ENCODE measurements at places on chromosomes 2 and 18.

GRCh38 chr18:13183790-13184189, 34.8 kb upstream of the LDLRAD4 start:
- DNase-seq: no peak

DNA sequence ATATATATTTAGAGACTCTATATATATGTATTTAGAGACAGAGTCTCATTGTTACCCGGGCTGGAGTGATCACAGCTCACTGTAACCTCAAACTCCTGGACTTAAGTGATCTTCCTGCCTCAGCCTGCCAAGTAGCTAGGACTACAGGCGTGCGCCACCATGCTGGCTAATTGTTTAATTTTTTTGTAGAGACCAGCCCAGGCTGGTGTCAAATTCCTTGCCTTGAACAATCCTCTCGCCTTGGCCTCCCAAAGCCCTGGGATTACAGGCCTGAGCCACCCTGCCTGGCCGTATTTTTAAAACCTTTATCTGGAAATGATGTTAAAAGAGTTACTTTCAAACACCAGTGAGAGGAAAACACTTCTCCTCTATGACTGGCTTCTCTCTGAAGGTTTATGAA, 30.9 kb upstream of the PGAP1 start:
- DNase-seq: no peak

DNA sequence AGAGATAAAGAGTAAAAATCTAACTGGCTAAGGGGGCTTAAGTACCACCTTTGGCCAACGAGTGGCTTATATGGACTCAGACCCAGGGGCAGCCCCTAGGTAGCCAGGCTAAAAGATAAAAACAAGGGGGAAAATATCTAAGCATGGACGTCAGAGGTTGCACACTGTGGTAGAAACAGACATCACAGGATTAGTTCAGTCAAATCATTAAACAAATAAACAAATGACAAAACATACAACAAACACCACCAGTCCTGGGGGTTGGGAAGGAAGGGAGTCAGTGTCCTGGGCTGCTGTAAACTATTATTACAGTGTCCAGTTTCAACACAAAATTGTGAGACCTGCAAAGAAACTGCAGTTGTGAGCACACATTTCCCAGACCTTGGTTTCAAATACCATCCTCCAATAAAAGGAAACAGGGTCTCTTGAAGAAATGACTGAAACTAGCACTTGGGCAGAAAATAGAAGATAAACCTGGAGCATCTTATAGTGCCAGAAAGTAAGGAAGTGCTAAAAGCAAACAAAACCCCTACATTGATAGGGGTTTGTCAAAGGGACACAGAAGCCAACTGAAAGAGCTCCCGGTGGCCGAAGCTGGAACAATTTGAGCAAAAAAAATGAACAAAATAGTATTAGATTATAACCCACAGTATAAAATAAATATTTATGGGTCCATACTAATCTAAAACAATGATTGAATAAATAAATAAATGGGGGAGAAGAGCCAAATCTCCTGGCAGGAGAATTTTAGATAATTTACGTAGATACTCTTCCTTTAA, 154.8 kb upstream of the KLF7 start:
- DNase-seq: no peak

DNA sequence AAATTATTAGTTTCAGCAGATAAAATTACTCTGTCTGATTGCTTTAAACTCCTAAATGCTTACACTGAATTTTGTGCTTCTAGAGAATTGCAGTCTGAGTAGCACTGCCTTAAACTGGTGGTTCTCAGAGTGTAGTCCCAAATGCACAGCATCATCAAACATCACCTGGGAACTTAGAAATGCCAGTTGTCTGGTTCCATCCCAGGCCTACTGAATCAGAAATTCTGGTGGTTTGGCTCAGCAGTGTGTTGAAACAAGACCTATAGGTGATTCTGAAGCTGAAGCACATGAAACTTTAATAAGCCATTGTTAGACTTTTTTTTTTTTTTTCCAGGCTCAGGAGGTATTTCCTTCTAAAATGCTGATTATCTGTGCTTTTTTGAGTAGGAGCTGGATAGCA, 22.0 kb downstream of the EPC2 start:
- DNase-seq: no peak

GRCh38 chr2:54634564-54635511, 88.6 kb upstream of the EML6 start:
- no peak for DNase-seq

GRCh38 chr2:117704818-117705217, 109.7 kb upstream of the DDX18 start:
- DNase-seq: no peak

DNA sequence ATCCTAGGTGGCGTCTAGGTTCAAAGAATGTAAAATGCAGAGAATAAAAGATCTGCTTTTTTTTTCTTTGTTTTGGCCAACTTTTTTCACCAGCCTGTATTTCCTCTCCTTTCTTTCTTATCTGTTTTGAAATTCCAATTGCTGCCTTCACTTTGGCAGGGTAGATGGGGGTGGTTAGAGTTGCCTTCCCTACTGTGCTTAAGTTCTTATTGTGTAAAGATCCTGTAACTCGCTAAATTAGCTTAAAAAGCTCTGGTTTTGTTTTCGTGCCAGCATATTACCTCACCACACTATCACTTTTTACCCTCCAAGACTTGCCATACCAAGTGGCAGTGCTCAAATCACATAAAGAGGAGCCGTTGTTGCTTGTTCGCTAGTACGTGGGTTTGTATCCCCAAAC, 921.7 kb downstream of the DPP10 start:
- DNase-seq: no peak

GRCh38 chr2:210617732-210618330, 61.4 kb downstream of the CPS1 start:
- DNase-seq: no peak

GRCh38 chr2:191566344-191566743, 111.6 kb upstream of the NABP1 start:
- DNase-seq: peak; percentile 76

GRCh38 chr2:235642446-235643098, 148.7 kb downstream of the AGAP1 start:
- no peak for DNase-seq

DNA sequence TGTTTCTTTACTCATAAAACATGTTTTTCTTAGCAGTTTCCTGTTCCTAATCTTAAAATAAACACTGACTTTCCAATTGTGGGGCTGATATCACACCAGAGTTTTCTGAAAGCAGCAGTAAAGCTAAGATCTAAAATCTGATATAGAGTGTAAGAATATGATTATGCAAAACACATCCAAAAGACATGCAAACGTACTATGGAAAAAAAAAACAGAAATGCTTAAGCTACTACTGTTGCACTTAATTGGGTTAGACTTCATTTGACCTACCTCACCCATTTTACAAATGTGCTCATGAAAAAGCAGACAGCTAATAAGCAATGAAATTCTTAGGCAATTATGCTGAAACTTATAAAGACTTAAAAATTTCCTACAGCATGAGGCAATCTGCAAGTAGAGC, 10.5 kb downstream of the CYTIP start:
- no peak for DNase-seq

GRCh38 chr18:63837590-63837989, 49.9 kb upstream of the SERPINB2 start:
- DNase-seq: no peak

DNA sequence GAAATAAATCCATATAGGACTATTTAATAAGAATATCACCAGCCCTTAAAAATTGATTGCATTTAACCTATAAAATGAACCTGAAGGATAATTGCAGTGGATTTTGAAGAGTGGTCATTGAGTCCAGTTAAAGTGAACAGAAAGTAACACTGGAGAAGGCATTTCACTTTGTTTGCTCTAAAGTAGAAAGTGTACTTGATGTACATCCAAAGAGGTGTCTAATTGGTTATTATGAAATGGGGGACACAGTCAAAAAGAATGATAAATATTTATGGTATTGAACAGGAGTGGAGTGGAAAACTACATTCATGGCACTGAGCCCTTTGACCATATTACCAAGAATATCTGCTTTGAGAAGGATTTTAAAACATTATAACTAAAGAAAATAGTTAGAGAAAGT, 28.2 kb upstream of the MAP2 start:
- no peak for DNase-seq

GRCh38 chr2:98155716-98156115, 68.7 kb downstream of the VWA3B start:
- no peak for DNase-seq

GRCh38 chr2:127718271-127718670, 17.0 kb downstream of the SFT2D3 start:
- DNase-seq: no peak

DNA sequence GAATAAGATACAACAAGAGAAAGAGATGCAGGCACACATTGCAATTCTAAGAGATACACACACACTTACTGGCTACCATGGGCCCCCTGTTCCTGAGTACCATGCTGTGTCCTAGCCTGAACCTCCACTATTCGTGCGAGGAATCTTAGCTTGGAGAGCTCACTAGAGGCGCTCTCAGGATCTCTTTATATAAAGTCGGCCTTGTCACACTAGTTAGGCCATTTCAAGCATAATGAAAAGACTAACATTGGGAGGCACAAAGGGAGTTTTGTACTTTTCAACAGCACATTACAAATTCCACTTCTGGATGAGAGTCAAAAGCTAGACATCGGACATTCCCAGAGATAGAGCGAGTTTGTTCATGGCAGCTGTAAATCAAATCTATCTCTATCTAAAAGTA, 365.2 kb downstream of the DSEL start:
- no peak for DNase-seq

GRCh38 chr2:230956827-230957755, 32.0 kb upstream of the GPR55 start:
- peak; percentile 21 for DNase-seq

DNA sequence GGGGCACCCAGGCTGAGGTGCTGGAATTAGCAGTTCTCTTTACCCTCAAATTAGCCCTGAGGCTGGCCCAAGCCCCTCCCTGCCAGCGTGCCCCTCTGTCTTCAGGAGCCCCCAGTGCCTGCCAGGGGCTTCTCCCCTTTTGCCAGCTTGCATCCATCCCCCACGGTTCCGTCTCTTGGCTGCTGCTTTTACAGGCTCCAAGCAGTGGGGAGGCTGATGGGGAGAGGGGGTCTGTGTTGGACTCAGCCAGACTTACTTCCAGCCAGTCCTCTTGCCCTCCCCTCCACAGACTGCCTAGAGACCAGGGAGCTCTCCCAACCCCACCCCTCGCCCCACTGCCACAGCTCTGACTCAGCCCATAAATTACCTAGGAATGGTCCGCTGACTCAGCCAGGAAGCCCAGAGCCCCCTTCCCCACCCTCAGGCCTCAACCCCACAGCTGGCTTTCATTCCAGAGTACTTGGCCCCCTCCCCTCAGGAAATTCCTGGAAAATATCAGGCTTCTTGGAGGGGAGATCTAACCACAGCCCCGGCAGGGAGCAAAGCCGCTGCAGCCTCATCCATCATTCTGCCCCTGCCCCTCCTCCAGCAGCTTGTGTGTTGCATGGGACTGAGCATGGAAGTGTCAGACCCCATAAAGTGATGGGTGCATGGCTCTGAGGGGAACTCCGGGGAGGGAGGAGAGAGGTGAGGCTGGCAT, 184.6 kb downstream of the ZFP36L2 start:
- no peak for DNase-seq

- DNase-seq: no peak
These were observed 10.9 kb downstream of the GNLY start for GRCh38 chr2:85704800-85705679.

DNA sequence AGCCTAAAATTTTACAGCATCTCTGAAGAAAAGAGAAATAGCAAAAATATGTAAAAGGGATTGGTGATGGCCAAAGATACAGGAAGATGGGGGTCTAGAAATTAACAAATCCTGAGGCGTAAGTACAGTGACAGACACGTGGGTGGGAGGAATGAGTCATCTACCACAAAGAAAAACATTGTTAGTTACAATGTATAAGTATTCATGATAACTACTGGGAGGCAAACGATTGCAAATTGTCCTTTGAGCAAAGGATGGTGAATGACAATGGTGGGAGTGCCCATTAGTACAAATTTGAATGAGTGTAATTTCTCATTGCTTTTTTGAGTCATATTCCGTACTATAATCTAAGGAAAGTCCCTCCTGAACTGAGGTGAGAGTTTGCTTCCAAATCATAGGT, 809.0 kb upstream of the FAM98A start:
- DNase-seq: no peak

DNA sequence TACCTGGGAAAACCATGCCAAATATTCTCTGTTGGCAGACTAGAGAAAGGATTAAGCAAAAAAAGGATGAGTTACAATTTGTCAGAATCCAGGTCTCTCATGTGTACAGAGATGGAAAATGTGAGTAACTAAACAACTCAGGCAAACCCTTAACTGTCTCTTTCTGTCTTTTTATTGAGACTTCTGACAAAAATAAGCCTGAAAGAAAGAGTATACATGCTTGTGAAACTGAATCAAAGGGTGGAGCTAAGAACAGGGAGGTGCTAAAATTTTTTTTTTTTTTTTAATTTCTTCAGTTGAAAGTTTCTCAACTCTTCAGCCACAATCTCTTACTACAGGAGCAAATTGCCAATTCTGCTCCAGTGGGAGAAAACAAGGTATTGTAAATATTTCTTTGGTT, at the start of gene SERPINB10:
TSS of gene SERPINB10 (plus strand) at position 295 of the 400 bp plus-strand sequence. CDS start 7,553 bp downstream, outside the sequence.
- DNase-seq: no peak

DNA sequence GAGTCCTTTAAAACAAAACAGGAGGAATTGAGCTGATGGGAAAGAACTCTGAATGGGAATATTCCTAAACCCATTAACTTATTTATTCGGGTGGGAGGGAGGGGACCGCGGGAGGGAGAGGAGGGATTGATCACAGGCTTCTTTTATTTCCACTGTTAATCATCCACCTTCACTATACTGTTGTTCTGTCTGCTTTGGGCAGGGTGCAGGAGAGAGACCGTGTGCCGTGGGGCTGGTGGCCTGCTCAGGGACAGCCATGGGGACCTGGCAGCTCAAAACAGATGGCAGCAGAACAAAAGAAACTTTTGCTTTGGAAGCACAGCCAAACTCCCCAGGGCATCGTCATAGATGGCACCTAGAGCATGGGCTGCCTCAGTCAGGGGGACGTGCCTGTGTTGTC, 195.3 kb downstream of the MGAT5 start:
- DNase-seq: no peak

- DNase-seq: no peak
These were observed 570 bp downstream of the C1QL2 start for GRCh38 chr2:119157850-119158511.

DNA sequence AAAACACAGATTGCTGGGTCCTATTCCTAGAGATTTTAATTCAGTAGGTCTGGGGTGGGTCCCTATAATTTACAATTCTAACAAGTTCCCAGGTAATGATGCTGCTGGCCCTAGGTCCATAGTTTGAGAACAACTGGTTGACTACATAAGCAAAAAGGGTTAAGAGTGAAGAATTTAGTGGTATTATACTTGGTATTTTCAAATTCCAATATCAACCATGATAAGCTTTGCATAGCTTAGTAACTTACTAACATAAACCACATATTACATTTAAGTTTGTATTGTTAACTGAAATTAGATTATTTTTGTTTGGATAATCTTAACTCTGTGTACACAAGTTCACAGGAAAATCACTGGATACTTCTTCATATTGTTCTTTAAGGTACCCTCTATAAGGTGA, 862.9 kb upstream of the ACVR2A start:
- no peak for DNase-seq

DNA sequence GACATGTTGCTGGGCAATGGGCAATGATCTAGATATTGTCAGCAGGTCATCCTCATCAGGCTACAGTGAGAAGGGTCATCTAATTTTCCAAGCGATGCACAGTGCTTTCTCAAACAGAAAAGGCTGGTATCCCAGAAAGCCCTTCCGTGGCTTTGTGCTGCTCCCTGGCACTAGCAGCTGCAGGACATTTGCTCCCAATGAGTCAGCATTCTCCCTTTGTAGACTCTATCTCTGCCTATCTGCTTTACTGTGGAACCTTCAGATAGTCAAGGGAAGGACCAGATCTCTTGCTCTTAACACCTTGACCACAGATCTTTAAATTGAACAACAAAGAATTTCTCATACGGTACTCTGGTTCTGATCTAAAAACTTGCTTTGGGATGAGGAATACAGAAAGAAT, 101.4 kb downstream of the CDH2 start:
- DNase-seq: no peak

All from activated CD4-positive, alpha-beta T cell treated with anti-CD3 and anti-CD28 coated beads for 4 hours (primary cell).